ENCODE measurements at places on chromosomes 11 and 22.

DNA sequence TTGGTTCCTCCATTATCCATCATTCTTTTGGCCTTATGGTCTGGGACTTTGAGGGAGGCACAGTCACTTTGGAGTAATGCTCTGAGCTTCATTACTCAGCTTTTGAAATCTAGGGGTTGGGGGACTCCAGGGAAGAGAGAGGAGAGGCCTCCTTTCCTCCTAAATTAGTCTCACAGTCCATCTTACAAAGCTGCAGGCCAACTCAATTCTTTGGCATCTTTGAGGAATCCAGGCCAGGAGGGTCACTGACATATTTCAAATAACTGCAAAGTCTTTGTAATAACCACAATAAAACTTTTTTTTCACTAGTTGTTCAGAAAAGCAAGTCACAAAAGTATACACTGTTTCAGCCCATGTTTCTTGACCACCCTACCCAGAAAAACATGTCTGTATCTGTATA lies 73.3 kb upstream of the FAR1 start:
- DNase-seq, result no peak

DNA sequence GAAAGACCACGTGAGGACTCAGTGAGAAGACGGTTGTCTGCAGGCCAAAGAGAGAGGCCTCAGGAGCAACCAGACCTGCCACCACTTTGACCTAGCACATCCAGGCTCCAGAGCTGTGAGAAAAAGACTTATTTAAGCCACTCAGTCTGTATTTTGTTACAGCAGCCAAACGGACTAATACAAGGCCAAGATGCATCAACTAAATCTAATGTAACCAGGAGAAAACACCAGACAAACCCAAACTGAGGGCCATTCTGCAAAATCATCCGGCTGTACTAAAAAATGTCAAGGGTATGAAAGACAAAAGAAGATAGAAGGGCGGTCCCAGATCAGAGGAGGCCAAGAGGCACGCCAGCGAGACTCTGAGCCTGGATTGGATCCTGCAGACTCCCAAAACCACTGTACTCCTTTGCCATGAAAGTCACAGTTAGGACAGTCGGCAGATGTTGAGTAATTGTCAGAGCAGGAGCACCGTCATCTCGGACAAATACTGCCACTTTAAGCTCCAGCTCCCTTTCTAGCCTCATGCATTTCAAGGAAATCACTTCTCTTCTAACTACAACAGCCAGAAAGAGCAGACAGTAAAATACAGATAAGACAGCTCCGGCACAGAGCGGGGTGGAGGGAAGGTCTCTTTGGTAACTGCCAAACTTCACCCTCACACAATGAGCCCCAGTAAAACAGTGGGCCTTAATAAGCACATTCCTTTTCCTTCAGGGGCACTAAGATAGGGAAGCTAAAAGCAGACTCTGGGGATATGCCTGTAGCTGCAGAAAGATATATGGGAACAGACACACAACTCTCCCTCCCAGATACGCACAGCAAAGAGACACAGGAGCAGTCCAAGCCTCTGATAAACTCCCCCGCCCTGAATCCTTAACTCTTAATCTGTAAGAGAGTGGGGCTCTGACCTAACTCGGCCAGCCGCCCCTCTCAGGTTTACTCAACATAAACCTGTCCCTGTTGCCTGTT lies 3.5 kb upstream of the ZP1 start:
- DNase-seq, result no peak

GRCh38 chr11:123020968-123021367 lies 39.3 kb upstream of the BSX start:
- no peak for DNase-seq

- no peak for DNase-seq
Measured at GRCh38 chr11:115097796-115098408, 406.3 kb downstream of the CADM1 start.

- no peak for DNase-seq
Measured at GRCh38 chr11:36354221-36355003, 58.3 kb downstream of the PRR5L start.
